ENCODE measurements at places on chromosomes 11 and 22. TPM values are rescaled to one million over a fixed set of nuclear protein-coding genes. Genes with fewer than 3 reads are reported as not detected.

The HTATIP2 gene
- total RNA-seq: 126 TPM

- peak; percentile 85 for DNase-seq
Observed at GRCh38 chr11:67382276-67383136, 9.1 kb upstream of the CLCF1 start.

The OR8A1 gene
- total RNA-seq: not detected

DNA sequence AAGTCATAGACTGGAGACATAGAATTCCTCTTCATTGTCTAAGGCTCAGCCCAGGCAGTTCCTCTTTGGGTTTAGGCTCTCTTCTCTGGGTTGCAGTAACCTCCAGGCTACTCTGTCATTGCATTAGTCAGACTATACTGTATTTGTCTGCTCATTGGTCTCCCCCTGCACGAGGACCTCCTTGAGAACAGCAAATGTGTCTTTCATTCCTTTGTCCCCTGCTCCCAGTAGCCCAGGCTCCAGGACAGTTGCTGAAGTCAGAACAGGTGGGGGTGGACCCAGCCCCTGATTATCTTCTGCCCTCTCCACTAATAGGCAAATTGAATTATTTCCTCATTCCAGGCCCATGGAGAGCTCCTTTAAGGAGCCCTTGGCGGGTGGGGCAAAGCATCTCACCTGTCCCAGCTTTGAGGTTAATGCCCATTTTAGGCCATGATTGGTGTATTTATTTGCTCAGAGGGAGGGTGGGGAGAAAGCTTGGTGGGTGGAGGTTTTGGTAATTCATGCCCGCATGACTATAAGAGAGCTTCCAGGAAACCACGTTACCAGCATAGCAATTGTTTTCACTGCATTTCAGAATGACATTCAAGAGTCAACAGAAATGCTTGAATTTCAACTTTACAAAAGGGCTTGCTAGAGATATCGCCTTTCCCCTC, 40.9 kb downstream of the NAV2 start:
- DNase-seq: no peak

DNA sequence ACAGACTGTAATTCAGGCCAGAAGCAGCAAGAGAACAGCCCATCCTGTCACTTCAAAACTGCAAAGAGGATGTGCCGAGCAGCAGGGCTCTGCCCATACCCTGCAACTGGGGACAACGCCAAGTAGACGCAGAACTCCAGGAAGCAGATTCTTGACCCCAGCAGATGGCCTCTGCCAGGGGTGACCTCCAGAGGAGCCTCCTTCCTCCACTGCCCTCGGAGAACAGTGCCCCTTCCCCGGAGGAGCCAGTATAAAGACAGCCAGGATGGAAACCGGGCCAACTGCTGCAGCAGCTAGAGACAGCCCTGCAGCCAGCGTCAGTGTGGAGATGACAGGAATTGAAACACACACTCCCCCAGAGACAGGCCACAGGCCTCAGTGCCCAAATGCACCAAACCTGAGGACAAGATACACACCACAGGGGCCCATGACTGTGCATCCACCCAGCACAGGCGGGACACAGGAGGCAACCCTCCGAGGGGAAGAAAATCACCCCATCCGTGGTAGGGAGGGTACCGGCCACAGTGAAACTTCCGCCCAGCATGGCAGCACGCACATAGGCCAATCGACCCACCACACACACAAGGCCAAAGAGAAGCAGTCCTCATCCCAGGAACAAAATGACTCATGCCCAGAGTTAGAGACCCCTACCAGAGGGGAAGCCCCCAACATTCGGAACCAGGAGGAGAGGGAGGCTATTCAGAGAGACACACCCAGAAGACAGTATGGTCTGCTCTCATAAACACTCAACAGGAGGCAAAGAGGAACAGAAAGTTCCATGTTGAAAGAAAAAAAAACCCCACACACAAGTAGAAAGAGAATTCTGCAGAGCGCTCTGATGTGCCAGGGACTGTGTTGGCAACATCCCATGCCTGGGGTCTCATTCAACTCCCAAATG, 5.6 kb downstream of the AHNAK start:
- peak; percentile 76 for DNase-seq
